CD4-positive, alpha-beta T cell treated with Interleukin-10 for 1 hour (primary cell): ENCODE measurements at places on chromosomes 16 and 17.

- DNase-seq, result no peak
Observed at GRCh38 chr16:82773018-82773417, 146.2 kb downstream of the CDH13 start.

DNA sequence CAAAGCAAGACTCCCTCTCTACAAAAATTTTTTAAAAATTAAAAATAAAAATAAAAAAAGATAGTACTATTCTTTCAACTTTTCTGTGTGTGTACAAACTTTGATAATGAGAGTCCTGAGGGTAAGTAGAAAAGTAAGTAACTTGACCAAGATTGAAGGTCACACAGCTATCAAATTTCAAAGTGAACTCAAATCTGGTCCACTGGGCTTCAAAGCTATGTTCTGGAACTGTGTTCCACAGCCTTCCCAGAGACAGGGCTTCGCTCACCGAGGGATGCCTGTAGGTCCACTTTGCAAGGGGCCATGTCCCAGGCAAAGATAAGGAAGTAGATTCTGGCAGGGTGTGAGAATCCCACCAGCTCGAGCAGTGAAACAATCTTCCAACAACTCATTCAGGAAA, 56.3 kb upstream of the TNRC6A start:
- DNase-seq, result no peak

- no peak for DNase-seq
Observed at GRCh38 chr17:72565006-72565405, 444.2 kb downstream of the SOX9 start.

DNA sequence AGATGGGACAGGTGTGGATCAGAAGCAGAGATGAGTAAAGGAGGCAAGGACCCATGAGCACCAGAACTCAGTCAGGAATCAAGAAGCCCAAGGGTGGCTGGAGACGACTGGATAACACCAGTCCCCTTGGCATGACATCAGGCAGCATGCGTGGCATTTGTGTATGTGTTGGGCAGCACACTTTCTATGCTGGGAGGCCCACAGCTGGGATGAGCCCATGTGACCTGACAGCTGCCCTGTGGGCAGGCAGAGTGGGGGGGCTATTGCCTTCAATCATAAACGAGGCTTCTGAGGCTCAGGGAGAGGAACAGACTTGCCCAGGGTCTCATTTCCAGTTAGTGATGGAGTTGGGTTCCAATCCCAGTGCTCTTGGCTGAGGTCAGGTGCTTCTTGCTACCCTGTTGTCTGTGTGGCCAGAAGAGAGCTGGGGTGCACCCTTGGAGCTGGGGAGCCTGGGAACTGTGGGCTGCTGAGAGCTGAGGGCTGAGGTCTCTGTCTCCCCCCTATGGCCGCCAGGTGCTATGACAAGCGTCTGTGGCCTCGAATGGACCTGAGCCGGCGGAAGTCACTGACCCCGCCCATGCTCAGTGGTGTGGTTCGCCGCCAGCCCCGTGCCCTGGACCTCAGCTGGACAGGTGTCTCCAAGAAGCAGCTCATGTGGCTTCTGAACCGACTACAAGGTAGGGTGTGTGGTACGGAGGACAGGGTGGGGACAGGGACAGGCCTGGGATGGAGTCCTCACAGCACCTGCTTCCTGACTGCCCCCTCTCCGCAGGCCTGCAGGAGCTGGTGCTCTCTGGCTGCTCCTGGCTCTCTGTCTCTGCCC, 7.1 kb upstream of the ORAI3 start:
- peak; percentile 73 for DNase-seq

DNA sequence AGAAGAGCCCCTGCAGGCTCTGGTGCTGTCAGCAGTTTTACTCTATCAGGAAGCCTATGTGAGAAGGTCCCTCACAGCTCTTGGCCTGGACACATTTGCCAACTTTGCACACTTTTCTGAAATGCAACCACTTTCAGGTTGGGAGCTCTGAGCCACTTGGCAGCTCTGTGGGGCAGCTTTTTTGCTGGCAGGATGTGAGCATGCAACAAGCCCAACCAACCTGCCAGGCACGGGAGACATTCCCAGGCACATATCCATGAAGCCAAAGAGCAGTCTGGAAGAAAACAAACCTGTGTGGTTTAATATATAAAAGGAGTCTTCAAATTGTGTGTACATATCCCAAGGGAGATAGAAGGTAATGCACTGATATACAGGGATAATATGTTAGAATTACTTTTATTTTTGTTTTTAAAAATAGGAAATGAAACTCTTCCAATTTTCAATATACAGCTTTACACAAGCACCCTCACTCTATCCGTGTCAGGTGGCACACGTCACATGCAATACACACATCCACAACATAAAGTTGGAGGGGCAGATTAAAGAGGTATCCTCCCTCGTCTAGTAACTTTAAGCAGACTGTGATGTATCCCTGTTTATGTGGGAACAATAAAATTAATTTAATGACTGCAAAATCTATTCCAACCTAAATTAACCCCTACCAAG, 57.4 kb upstream of the COX10 start:
- DNase-seq, result no peak

DNA sequence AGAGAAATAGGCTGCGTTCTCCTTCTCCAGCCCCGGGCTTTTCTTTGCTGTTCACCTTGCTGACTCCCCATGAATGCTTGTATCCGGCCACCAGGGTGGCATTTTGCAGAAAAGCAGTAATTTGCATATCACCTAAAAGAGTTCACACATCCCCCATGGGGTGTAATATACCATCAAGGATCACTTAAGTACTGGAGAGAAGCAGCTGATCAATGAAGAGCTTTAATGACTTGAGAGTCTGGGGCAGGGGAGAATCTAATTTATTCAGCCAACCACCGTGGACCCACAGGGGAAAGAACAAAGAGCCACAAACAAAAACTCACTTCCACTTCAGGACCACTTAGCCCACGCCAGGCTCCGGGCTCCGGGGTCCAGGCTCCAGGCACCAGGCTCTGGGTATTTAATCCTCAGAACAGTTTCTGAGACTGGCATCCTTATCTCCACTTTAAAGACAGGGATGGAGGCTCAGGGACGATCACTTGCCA, 33.9 kb upstream of the SEC14L1 start:
- DNase-seq, result peak; percentile 35

GRCh38 chr17:66928949-66929348, 35.6 kb upstream of the CACNG4 start:
- DNase-seq, result no peak

DNA sequence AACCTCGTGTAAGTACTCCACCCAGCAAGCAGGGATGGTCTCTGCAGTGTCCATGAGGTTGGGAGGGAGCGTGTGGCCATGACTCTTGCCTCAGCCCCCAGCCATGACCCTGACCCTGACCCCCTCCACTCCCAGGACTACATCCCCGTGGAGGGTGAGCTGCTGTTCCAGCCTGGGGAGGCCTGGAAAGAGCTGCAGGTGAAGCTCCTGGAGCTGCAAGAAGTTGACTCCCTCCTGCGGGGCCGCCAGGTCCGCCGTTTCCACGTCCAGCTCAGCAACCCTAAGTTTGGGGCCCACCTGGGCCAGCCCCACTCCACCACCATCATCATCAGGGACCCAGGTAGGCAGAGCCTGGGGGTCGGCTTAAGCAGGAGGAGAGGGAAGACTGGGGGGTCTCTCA, 16.3 kb downstream of the GALK1 start:
- DNase-seq, result no peak

DNA sequence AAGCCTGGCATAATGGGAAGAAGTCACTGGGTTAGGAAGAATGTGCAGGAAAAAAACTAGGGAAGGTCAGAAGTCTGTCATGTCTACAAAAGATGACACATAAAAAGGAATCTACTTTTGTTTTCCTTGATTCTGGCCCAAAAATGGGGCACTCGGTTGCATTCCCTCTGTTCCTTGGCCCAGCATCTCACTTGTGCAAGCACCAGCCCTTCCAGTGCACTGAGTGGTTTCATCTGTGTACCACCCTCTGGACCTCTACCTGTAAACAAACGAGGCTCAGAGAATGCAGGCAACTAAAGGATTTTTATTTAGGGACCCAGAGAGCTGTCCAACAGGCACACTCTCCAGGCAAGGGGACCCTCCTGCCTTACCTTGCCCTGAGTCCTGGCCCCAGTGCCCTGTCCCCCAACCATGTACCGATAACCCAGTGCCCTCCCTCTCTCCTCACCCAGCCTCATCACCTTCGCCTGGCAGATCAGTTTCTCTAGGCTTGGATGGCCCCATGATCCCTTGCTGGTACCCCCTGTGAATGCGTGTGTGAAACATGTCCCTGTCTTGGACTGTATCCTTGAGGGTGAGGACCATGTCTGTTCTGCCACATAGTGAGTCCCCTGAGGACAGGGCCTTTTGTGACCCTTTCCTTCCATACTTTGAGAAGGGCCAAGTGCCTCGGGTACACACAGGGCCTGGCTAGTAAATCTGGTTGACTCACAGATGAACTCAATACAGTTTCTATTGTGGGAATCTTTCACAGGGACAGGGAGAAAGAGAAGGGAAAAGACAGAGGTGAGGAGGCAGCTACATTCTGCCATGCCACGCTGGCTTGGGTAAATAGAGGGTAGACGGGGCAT, 13.3 kb downstream of the NXPH3 start:
- no peak for DNase-seq

DNA sequence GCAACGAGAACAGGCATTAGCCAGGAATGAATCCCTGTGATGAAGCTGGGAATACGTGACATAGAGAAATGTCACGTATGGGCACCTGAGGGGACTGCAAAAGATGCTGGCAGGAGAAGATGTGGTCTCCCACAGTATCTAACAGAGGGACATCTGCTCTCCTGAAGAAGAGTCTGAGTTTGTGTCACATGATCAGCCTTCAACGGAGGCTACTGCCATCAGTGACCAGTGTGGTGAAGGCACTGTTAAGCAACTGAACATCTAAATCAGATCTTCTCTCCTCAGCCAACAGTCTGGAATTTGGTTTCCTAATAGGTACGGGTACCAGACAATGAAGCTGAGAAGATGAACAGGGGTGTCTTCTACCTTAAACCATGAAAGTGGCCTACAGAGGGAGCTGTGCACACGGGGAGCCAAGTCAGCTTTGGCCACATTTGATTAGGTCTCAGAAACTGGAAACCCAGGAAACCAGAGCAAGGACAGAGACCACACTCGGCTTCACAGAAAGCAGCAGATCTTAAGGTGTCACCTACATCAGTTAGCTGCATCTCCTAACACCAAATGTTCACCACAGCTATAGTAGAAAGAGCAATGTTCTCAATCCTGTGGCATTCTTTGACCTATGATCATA, 41.8 kb downstream of the BRD7 start:
- peak; percentile 82 for DNase-seq

DNA sequence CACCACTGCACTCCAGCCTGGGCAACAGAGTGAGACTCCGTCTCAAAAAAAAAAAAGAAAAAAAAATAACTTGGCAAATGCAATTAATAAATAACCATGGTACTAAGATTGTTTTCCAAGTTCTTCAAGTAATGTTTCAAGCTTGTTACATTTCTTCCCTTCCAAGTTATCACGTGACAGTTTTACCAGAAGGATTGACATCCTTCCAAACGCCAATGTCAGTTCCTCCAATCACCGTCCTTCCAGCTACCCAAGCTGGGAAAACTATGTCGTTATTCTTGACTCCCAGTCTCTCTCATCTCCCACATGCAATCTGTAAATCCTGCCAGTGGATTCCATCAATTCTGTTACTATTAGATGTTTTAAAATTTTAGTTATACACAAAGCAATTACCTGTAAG, 3.9 kb upstream of the PHAF1 start:
- DNase-seq, result no peak

DNA sequence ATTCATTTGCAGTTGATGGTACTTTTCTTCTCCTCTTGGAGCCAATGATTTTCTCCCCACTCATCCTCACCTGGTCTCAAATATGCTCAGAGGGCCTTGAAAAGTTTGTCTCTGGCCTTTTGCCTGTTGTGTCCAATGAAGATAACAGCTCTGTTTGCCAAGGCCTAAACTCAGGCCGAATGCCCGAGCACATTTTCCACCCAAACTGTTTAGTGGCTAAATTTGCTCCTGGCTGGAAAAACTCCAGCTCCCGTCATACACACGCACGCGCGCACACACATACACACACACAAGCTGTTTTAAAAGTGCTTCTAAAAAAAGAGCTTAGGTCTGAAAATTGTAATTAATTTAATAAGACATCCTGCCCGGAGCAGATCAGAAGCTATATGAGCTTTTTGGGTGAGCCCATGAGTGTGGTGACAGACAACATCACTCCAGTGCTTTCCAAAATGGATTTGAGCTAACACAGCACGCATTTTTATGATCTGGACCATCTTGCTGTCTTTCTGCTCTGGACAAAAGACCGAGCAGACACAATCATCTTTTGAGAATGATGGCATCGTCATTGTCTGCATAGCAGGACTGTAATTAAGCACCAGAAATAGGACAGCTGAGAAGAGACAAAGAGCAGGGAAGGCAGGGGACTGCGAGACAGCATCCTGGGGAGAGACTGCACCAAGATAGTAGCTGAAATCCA, 48.9 kb downstream of the IRX6 start:
- DNase-seq, result no peak

GRCh38 chr16:625977-626765, 4.6 kb upstream of the WFIKKN1 start:
- DNase-seq, result no peak
